ENCODE measurements at places on chromosomes 16 and 17. TPM values are rescaled to one million over a fixed set of nuclear protein-coding genes. Genes with fewer than 3 reads are reported as not detected.

Gene USP7
- total RNA-seq = 66.9 TPM

Gene FAM83G
- total RNA-seq = 60.0 TPM

Gene TMC8
- 5.5 TPM for total RNA-seq

Gene GP1BA
- total RNA-seq = not detected

Gene ENPP7
- not detected for total RNA-seq

Gene ZNF423
- 3.6 TPM for total RNA-seq

Gene GAST
- not detected for total RNA-seq

Gene KRT15
- total RNA-seq = 1.3 TPM

Gene TNFSF13
- 13.5 TPM for total RNA-seq

Gene PYY
- 0.48 TPM for total RNA-seq

Gene EMP2
- total RNA-seq = 1.2 TPM

Gene NPTX1
- total RNA-seq = 0.07 TPM

Gene SPDYE4
- not detected for total RNA-seq

Gene TP53TG3
- not detected for total RNA-seq

Gene CXCL16
- total RNA-seq = 96.1 TPM

Gene CCDC154
- total RNA-seq = 0.08 TPM

Gene C16orf95
- 5.7 TPM for total RNA-seq

Gene PLD6
- 9.7 TPM for total RNA-seq

Gene ELMO3
- 5.9 TPM for total RNA-seq

Gene SAT2
- total RNA-seq = 76.0 TPM

Gene NKD1
- total RNA-seq = 0.34 TPM

Gene PRAC2
- total RNA-seq = not detected

Gene LPCAT2
- total RNA-seq = 3.1 TPM

Gene CAMKK1
- 7.8 TPM for total RNA-seq

Gene TLCD1
- total RNA-seq = 4.7 TPM

Gene SPHK1
- 165 TPM for total RNA-seq

Gene COG1
- total RNA-seq = 26.3 TPM

Gene ADAM11
- total RNA-seq = 0.21 TPM

Gene SDR42E2
- not detected for total RNA-seq

Gene UMOD
- total RNA-seq = 0.07 TPM

Gene PRAC1
- total RNA-seq = not detected

Gene LCMT1
- 55.2 TPM for total RNA-seq

Gene TMEM100
- total RNA-seq = not detected

Gene SEPTIN1
- total RNA-seq = 0.38 TPM

Gene KRTAP4-1
- not detected for total RNA-seq

Gene SCNN1B
- total RNA-seq = not detected

Gene MYH2
- not detected for total RNA-seq

Gene CDH13
- 39.3 TPM for total RNA-seq

Gene AGRP
- total RNA-seq = not detected

Gene MYH4
- not detected for total RNA-seq

Gene SLC52A1
- 0.62 TPM for total RNA-seq

Gene POLR3K
- total RNA-seq = 5.5 TPM

Gene KRTAP4-6
- not detected for total RNA-seq

Gene SLC39A11
- total RNA-seq = 13.0 TPM

Gene FZD2
- total RNA-seq = 8.1 TPM

Gene NPIPA8
- total RNA-seq = not detected

Gene BRIP1
- total RNA-seq = 6.1 TPM

Gene MMP28
- 0.17 TPM for total RNA-seq

Gene NCOR1
- total RNA-seq = 79.3 TPM

Gene CD300E
- not detected for total RNA-seq

Measured in kidney epithelial cell (primary cell).